ENCODE measurements at places on chromosomes 6 and 20. TPM values are rescaled to one million over a fixed set of nuclear protein-coding genes. Genes with fewer than 3 reads are reported as not detected.
A peak's percentile ranks its signal among the peaks of the same experiment; 100 is the strongest.

- no peak for DNase-seq
Observed at GRCh38 chr6:20474874-20475542, 59.2 kb upstream of the CDKAL1 start.

GRCh38 chr6:90502866-90503407, 83.9 kb downstream of the MAP3K7 start:
- no peak for DNase-seq

- no peak for DNase-seq
Observed at GRCh38 chr6:11362564-11362963, 130.1 kb upstream of the NEDD9 start.

GRCh38 chr20:492159-492558, 29.8 kb upstream of the TBC1D20 start:
- no peak for DNase-seq

DNA sequence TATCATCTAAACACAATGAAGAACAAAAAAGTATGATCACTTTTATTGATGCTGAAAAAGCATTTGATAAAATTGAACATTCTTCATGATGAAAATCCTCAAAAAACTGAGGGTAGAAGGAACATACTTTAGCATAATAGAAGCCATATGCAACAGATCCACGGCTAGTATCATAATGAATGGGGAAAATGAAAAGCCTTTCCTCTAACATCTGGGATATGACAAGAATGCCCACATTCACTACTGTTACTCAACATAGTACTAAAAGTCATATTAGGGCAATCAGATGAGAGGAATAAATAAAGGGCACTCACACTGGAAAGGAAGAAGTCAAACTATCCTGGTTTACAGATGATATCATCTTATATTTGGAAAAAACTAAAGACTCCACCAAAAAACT, 256.6 kb downstream of the RFPL4B start:
- DNase-seq = no peak

DNA sequence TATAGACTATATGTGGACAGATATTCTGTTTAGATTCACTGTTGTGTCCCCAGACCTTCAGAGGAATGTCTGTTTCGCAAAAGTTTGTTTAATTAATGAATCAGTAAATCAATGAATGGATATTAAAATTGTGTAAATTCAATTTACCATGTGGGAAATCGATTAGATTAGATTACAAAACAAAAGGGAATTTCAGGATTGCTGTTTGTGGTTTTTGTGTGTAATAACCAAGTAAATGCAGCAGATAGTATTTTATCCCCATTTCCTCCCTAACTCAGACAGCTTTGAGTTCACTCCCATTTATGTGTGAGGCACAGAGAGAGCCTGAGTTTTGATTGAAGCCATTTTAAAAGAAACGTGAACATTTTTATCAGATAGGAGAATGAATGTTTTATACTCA, 214.8 kb downstream of the ADGB start:
- no peak for DNase-seq

The PGC gene
- total RNA-seq = not detected

DNA sequence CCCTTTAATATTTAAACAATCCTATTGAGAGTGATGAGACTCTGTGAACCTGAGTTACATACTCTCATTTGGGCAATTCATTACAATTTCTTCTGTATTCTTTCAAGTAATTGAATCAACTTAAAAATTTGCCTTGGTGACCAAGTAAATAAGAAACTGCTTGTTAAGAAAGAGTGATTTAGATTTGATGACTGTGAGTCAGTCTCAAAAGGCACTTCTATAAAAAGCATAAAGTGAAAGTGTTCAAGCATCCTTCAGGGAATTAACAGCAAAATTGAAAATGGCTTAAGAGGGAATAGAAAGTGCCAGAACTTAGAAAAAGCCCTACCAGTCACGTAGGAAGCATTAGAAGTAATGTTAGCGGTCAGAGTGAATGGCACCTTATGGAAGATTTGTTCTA, 654.7 kb downstream of the EPM2A start:
- DNase-seq = no peak

- no peak for DNase-seq
Observed at GRCh38 chr6:137202078-137202477, 17.1 kb downstream of the IFNGR1 start.

GRCh38 chr6:66126358-66126757, 419.3 kb upstream of the EYS start:
- DNase-seq = no peak

GRCh38 chr6:157358287-157358686, 22.7 kb upstream of the ZDHHC14 start:
- DNase-seq = no peak

- no peak for DNase-seq
Observed at GRCh38 chr20:58701431-58702160, 9.0 kb downstream of the NPEPL1 start.

DNA sequence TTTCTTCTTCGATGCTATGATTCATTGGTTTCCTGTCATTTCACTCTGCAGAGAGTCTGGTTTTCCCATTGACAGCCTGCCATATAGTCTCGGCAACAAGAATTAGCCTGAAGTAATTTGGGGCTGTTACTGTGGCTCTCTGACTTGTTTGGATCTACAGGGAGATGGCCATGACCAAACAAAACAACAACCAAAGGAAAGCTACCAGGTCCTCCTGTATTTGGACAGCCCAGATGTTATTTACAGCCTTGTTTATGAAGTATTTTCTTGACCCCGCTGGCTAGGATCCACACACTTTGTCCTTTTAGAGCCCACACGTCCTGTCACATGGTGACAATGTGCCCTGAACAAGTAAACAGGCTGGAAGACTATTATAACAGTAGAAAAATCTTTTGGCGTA, 111.4 kb upstream of the PREP start:
- no peak for DNase-seq

GRCh38 chr6:169035385-169036240, 218.0 kb downstream of the THBS2 start:
- DNase-seq = peak; percentile 66

GRCh38 chr6:149164199-149164750, 153.2 kb upstream of the TAB2 start:
- no peak for DNase-seq

The ITPA gene
- 33.7 TPM for total RNA-seq

GRCh38 chr6:44035621-44036020, 91.6 kb downstream of the MRPL14 start:
- peak; percentile 60 for DNase-seq

- no peak for DNase-seq
Observed at GRCh38 chr6:159959976-159960384, 8.9 kb upstream of the IGF2R start.

The SLC23A2 gene
- total RNA-seq = 21.4 TPM

The COL12A1 gene
- total RNA-seq = 222 TPM

- no peak for DNase-seq
Observed at GRCh38 chr6:38355519-38355918, 284.2 kb downstream of the BTBD9 start.

The DEFB119 gene
- not detected for total RNA-seq

The SAMD10 gene
- total RNA-seq = 1.1 TPM

DNA sequence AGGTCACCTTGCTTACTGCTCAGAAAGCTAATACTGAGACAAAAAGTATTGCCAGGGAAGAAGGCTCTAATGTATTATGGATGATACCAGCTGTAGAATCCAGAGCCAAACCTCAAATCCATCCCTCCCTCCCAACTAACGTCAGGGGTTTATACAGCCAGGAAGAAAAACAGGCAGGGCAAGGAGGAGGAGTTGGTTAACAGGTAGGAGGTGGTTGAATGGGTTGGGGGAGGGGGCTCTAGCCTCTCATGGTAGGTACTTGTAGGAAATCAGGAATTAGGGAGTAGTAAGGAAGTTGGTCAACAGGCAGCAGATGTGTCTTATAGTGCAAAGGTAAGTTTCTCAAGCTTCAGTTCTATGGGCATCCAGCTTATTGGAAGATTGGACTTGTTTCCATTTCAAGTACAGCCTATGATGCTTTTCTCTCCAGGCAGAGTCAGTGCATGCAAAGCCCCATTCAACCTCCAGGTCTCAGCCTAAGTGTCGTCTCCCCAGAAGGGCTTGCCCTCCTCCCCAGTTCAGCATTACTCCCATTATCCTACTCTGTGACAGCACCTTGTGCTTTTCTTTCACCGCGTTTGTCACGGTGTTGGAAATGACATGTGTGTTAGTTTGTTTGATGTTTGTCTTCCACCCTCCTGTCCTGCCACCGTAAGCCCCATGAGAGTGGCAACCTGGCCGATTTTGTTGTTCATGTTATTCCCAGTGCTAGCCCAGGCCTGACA, 38.1 kb downstream of the PNLDC1 start:
- DNase-seq = no peak

The SYTL3 gene
- 6.5 TPM for total RNA-seq

GRCh38 chr6:2977290-2977689, 5.9 kb upstream of the SERPINB6 start:
- DNase-seq = no peak

- no peak for DNase-seq
Observed at GRCh38 chr6:55669028-55669427, 90.0 kb upstream of the HMGCLL1 start.

GRCh38 chr6:5567352-5567751, 306.0 kb downstream of the FARS2 start:
- no peak for DNase-seq

The MYL9 gene
- 3,095 TPM for total RNA-seq

DNA sequence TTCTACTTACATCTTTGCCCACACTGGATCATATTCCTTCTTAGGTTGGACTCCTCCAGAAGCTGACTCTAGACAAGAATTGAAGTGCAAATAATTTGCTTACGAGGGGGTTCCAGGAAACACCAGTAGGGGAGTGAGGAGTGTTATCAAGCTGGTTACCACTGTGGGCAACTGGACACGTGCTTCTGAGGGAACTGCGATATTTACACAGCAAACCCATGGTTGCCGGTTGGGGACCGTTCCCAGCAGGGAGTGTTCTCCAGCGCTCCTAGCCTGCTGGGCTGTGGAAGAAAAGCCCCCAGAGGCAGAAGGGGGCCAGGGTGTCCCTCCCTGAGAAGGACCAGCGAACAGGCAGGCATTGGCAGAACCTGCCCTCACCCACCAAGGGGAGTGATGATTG, 21.7 kb downstream of the MDFI start:
- DNase-seq = no peak

Data from posterior vena cava (tissue), 2 donors.